Fibroblast of the aortic adventitia (primary cell): ENCODE measurements at places on chromosomes 5 and 9. TPM values are rescaled to one million over a fixed set of nuclear protein-coding genes. Genes with fewer than 3 reads are reported as not detected.

DNA sequence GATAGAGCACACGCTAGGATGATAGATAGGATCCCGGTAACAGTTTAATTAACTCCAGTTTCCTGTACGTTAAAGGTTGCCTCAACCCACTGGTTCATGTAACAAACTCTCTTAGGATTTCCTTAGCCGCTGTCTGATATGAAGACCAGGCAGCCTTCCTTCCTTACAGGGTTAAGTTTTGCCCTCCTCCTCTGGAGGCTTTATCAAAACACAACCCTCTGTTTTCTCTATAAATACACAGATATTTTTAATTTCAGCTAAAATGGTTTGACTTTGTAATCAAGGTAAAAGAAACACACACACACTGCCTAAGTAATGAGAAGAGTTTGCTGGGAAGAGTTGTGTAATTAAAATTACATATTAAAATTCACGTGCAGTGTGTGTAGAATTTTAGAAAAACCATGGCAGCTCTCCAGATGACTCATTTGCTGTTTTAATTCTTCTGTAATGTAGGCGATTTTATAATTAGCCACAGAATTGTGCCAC, 369.8 kb downstream of the CSNK1G3 start:
- peak; percentile 5 for DNase-seq

- DNase-seq: no peak
These were observed 10.5 kb upstream of the IRX2 start for GRCh38 chr5:2761921-2762488.

DNA sequence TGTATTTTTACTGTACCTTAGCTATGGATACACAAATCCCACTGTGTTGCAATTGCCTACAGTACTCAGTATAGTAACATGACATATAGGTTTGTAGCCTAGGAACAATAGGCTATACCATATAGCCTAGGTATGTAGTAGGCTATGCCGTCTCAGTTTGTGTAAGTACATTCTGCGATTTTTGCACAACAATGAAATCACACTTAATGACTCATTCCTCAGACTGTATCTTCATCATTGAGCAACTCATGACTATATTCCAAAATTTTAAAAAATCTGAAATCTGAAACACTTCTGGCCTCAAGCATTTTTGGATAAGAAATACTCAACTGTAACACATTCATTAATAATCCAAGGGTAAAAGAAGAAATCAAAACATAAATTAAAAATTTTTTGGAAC, 666.8 kb upstream of the GRAMD2B start:
- DNase-seq: peak; percentile 76

- no peak for DNase-seq
These were observed 1.0 kb upstream of the SAP30L start for GRCh38 chr5:154444556-154445421.

The TRIM32 gene
- total RNA-seq: 31.5 and 33.5 TPM in 2 replicates

The SHB gene
- total RNA-seq: 4.5 and 26.5 TPM in 2 replicates
